ENCODE measurements at places on chromosomes 5 and 9.

DNA sequence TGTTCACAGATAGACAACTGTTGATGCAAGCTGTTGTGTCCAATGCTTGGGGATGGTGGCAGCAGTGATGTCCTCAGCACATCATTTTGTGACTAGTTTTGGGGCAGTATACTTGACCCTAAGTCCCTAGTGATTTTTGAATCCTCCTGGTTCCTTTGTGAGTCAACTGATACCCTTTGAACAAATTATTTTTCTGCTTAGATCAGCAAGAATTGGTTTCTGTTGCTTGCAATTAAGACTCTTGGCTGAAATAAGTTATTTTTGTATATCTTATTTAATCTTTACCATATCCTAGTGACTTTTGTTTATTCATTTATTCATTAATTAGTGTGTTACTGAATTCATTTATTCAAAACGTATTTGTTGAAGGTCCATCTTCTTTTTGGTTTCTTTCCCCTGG lies 392.0 kb upstream of the SGCD start:
- no peak for DNase-seq

DNA sequence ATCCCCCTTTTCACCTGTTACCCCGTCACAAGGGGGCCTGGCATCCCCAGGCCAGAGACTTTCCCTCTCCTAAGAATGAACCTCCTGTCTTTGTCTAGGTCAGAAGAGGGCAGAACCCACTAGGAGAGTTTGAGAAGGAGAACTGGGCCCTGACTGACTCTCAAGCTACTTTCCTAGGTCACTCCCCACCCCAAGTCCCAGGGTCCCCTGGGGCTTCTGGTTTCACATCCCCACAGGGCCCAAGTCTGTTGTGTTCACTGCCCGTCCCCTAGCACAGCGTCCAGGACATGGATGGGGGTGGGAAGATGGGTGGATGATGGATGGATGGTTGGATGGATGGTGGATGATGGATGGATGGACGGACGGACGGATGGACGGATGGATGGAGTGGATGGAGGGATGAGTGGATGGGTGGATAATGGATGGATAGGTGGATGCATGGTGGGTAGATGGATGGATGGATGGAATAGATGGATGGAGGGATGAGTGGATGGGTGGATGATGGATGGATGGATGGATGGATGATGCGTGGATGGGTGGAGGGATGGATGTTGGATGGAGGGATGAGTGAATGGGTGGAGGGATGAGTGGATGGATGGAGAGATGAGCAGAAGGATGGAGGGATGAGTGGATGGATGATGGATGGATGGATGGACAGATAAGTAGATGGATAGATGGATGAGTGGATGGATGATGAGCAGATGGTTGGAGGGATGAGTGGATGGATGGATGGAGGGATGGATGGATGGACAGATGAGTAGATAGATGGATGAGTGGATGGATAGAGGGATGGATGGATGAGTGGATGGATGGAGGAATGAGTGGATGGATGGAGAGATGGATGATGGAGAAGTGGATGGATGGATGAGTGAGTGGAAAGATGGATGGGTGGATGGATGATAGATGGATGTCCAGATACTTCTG lies 50.6 kb downstream of the KCNT1 start:
- no peak for DNase-seq

GRCh38 chr9:89764217-89764616 lies 159.4 kb downstream of the GADD45G start:
- DNase-seq: no peak

- DNase-seq: no peak
Observed at GRCh38 chr9:13816837-13817236, 497.1 kb downstream of the NFIB start.

- no peak for DNase-seq
Observed at GRCh38 chr5:131169810-131170539, 769 bp upstream of the LYRM7 start.

DNA sequence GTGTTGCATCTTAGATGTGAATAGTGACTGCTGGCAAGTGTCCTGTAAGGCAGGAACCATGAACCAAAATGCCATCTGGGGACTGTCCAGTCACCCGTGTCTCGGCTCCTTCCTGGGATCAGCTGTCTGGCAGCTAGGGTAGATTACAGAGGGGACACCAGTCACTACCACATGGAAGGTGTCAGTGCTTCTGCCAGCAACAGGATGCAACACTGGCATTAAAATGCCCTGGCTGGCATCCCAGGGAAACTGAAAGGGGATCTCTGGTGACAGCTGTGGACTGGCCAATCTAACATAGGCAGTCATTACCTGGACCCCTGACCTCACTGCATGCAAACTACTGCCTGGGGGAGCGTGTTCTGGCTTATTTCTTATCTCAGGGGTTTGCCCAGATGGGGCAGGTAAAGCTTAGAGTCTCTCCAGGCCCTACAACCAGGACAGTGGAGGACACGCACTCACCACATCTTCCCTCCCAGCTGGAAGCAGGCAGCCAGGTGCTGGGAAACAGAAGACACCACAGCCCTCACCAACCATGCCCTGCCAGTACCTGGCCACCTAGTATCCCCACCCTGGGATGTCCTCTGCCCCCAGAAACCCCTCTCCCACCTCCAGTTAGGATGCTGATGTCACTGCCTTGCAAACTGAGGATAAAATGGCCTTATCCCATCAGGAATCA lies 83.8 kb downstream of the SEMA4D start:
- DNase-seq: no peak

GRCh38 chr5:156522651-156523529 lies 195.9 kb downstream of the SGCD start:
- DNase-seq: no peak

DNA sequence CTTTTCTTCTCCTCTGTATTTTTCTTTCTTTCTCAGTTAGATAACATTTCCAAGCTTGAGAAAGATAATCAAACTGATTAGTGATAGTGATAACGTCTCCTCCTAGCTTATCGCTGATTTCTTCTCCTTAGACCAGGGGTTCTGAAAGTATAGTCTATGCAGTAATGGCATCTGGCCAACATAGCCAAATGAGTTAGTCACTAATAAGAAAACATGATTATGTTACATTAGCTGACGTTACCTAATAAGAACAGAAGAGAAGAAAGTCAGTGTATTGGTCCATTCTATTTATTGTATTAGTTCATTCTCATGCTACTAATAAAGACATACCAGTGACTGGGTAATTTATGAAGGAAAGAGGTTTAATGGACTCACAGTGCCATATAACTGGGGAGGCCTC lies 111.2 kb downstream of the STRBP start:
- no peak for DNase-seq

GRCh38 chr9:68964102-68964541 lies 49.8 kb downstream of the PRKACG start:
- DNase-seq: no peak

GRCh38 chr5:154901276-154901675 lies 36.7 kb downstream of the GEMIN5 start:
- DNase-seq: no peak

GRCh38 chr9:135135929-135136315 lies 48.5 kb downstream of the OLFM1 start:
- no peak for DNase-seq

DNA sequence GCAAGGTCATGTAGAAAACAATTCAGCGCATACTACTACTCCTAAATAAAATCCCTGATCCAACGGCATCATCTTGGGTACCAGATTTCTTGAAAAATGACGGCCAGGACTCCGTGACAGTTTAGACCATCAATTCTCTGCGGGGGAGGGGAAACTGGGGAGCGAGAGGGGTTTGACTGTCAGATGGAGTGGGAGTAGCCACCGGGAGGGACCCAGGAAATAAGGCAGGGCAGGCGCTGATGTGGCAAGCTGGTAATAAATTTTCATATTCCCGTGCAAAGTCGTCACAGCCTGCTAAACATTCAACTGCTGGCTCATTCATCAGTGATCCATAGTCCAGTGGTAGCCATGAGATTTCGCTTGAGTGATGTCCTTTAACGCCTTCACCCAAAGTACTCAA lies 457 bp upstream of the CDH18 start:
- no peak for DNase-seq

DNA sequence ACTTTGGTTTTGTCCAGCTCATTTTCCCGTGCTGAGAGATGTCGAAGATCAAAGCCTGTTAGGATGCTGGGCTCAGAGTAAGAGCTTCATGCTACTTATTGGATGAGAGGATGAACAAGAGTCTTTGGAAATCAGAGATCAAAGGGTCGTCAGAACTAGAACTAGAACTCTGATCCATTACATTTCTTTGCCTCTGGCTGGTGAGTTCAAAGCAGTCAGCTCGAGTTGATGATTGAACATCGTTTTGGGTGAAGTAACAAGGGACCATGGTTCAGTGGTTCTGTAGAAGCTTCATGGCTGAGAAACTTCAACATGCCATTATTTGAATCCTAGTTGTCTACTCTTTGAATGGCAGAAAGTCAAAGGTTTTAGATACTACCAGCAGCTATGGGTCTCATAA lies 320.3 kb downstream of the ARHGEF28 start:
- no peak for DNase-seq

DNA sequence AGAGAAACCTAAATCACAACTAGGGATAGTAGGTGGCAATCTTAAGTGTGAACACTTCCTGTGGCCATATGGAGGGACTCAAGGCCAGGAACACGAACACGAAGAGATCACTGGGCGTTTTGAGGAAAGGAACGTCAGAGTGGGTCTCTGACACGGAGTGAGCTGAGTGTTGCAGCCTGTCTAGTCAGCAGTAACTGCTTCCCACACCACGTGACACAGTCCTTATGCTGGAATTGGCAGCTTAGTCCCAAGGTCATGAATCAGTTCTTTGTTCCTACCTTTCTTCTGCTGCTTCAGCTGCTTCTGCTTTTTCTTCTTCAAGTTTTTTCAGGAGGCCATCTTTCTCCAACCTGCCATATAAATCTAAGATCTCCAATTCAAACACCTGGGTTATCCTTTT lies 18.2 kb downstream of the SPACA9 start:
- DNase-seq: no peak

GRCh38 chr9:10612641-10613398 lies at the start of gene PTPRD:
Gene PTPRD (minus strand): TSS chr9:10613002.
- DNase-seq: no peak

GRCh38 chr5:124660229-124661093 lies 86.0 kb downstream of the ZNF608 start:
- DNase-seq: no peak

DNA sequence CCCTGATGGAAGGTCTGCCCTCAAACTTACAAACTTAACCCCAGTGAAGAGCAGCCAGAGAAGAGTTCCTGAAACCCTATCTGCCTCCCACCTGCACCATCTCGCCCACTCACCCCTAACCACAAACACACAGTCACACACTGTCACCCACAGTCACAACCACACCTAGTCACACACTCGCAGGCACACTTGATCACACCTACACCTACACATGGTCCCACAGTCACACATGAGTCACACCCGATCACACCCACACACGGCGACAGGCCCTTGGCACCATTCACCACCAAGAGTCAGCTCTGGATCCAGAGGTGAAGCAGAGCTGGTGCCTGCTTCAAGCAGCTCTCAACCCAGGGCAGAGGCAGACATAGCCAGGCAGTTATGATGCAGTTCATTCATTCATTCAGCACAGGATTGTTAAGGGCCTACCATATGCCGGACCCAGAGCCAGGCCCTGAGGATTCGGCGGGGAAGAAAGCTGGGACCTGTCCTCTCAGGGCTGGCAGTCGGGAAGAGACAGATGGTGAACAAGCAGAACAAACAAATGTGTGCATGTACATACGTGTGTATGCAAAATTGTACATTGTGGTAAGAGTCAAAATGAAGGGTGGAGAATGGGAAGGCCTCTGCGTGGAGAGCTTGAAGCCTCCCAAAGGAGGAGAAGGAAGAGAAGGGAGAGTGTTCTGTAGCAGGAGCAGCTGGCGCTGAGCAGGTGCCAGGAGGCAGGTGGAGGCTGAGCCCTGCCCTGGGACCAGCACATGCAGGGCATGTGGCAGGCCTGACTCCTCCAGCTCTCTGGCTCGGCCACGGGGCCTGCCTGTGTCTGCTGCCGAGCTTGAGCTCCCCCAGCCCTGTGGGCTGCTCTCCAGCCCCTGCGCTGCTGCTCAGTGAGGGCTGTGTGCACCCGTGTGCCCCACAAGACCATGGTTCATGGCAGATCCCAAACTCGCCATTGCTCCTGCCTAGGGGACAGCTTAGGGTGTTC lies 6.4 kb downstream of the TSPAN17 start:
- peak; percentile 37 for DNase-seq

- peak; percentile 50 for DNase-seq
Observed at GRCh38 chr5:159098603-159099436, 896 bp downstream of the EBF1 start.

DNA sequence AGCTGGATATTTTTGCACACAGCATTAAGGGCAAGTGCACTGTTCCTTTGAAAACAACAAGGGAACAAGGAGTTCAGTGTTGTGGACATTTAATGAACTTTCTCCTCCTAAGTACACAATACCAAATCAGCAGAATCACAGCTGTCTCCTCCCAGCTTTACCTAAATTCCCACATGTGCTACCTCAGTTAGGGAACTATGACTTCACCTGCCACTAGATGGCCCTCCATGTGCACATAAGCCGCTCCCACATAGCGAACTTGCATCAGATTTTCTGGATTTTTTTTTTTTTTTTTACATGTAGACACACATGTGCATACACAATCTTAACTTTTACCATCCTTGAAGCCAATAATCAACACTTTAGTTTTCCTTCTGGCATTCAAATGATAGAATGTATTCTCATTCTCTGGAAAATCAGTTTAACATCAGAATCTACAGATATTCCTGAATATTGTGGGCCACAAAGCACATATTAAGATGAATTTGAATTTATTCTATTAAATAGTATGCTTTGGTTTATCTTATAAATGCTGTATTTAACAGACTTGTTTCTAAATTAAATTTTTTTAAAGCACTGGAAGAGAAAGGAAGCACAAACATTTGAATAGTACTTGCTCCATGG lies 123.6 kb downstream of the PALM2AKAP2 start:
- peak; percentile 57 for DNase-seq

- no peak for DNase-seq
Observed at GRCh38 chr5:114174837-114175236, 187.0 kb upstream of the KCNN2 start.

DNA sequence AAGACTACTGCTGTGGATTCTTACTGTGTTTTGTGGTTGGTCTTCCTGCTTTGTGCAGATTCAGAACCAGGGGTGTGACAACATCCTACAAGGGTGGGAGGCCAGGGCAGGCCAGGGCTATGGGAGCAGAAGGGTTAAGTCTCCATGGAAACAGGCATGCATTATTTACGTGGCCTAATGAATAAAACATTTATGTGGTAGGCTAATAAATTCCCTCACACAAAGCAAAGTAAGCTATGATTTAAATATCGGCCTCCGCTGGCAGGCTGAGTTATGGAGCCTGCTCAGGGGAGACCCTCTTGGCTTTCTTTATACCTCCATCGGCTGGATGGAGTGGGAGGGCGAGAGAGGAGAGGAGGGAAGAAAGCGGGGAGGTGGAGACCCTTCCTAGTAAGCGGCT lies 230.3 kb upstream of the MVB12B start:
- DNase-seq: no peak

GRCh38 chr5:78699552-78700153 lies 51.1 kb upstream of the LHFPL2 start:
- no peak for DNase-seq

DNA sequence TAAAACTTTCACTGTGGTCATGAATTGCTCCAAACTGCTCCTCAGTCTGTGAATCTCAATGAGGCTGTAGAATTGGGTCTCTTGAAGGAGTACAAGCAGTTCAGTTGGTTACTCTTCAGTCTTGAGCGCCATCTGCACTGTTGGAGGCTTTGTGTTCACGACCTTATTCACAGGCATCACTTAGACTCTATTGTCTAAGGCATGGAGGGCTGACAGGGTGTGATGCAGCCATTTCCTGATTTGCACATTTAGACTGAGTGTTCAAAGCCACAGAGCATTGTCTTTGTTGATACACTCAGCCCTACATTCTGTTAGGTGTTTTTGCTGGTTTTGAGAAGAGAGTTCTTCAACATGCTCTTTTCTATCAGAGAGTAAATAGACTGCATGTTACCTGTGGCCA lies 355.9 kb upstream of the RIOK2 start:
- DNase-seq: no peak

Data from CD4-positive, alpha-beta T cell treated with Interferon gamma for 1 hour (primary cell).